ENCODE measurements at places on chromosomes 12 and 14.
A peak's percentile ranks its signal among the peaks of the same experiment; 100 is the strongest.

DNA sequence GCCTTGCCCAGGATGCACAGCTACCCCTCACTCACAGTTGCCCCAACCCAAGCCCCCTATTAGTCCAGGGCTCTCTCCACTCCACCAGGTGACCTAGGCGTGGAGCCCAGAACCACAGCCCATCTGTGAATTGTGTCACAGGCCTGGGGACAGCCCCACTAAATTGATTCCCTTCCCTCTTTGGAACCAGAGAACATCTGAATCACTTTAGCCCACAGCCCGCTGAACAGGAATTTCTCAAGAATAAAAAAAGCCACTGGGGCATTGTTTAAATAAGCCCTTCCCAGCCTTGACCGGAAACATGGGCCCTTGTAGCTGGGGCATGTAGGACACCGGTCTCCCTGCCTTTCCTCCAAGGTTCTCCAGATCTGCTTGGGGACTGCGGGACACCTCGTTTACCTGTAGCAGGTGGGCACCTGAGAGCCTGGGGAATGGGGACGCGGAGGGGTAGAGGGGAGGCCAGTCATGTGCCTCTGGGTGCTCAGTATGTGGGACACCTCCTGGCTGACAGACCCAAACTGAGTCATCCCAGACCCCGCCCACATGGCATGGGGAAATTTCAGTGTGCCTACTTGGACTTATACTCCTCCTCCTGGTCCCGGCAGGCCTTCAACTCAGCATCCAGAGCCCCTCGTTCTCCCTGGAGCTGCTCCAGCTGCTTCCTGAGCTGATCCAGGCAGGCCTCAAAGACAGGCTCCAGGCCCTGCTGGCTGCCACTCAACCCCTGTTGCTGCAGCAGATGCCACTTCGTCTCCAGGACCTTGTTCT is 1.3 kb downstream of the KRT78 start:
- no peaks in the 10 kb centered on the region for H3K36me3 ChIP-seq
- H3K27me3 ChIP-seq, result peaks cover 26% of the 10 kb centered on the region
- no peaks in the 10 kb centered on the region for H3K4me1 ChIP-seq
- no peak for DNase-seq

DNA sequence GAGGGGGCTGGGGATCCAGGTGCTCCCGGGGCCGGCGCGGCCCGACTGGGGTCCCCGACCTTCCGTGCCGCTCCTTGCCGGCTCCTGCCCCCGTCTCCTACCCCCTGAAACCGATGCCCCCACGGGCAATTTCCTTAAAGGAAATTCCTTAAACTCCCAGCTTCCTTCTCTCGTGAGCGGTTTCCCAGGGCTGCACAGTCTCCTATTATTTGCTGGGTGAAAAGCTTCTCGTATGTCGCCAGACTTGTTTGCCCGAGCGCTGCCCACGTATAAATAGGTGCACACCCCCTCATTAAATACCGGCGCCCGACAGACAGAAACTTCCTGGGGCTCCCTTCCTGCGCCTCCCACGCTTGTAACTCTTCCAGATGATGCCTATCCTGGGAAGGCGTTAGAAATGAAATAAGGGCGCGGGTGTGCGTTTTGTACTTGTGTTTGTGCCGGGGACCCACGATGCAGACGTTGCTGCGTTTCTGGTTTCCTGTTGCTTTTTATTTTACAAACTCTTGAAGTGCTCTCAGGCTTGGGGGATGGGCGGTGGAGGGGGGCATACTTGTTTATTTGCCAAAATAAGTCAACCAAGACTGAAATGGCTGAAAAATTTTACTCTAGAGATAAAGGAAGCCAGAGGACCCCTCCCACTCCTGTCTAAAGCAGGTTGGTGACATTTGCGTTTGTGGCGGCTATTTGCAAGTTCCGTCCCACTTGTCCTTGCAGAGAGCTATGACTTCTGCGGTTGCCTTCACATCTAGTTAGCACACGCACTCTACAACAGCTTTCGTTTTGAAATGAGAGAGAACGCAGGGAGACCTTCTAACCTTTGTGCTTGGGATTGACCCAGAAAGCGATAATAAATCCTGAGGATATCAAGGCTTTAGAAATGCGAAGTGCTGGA is 1.0 kb downstream of the HIP1R start:
- peaks cover 33% of the 10 kb centered on the region for H3K4me1 ChIP-seq
- H3K27ac ChIP-seq, result peak overlapping the region; percentile 62
- no peaks in the 10 kb centered on the region for H3K27me3 ChIP-seq

DNA sequence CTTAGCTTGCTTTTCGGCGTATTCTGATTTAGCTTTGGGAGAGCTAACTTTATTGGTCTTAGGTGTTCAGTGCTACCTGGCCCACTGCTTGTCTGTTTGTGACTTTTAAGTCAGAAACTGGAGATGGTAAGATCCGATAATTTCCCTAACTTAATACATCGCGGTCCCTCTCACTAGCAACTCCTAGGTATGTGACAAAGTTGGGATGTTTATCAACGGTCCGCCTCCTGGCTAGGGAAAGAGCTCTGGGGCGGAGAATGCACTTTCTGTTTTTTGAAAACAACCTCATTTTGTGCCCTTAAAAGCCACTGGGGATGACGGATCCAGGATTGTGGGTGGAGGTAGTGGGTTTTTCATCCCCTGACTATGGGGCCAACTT is 1.2 kb downstream of the CDKN1B start:
- peak overlapping the region; percentile 97 for H3K4me3 ChIP-seq
- peak overlapping the region; percentile 99 for H3K27ac ChIP-seq
- no peak for DNase-seq
- H3K4me1 ChIP-seq, result peaks cover 67% of the 10 kb centered on the region
- H3K36me3 ChIP-seq, result peaks cover 51% of the 10 kb centered on the region
- H3K27me3 ChIP-seq, result no peaks in the 10 kb centered on the region

- peaks cover 5% of the 10 kb centered on the region for H3K4me1 ChIP-seq
- no peak overlapping the region for H3K27ac ChIP-seq
- H3K27me3 ChIP-seq, result no peaks in the 10 kb centered on the region
- peaks cover 21% of the 10 kb centered on the region for H3K36me3 ChIP-seq
Observed at GRCh38 chr12:70309348-70309747, 56.7 kb upstream of the KCNMB4 start.

- H3K27me3 ChIP-seq, result no peaks in the 10 kb centered on the region
- peaks cover 34% of the 10 kb centered on the region for H3K4me1 ChIP-seq
- no peak for DNase-seq
Observed at GRCh38 chr12:56164345-56164729, 6.2 kb downstream of the MYL6 start.

DNA sequence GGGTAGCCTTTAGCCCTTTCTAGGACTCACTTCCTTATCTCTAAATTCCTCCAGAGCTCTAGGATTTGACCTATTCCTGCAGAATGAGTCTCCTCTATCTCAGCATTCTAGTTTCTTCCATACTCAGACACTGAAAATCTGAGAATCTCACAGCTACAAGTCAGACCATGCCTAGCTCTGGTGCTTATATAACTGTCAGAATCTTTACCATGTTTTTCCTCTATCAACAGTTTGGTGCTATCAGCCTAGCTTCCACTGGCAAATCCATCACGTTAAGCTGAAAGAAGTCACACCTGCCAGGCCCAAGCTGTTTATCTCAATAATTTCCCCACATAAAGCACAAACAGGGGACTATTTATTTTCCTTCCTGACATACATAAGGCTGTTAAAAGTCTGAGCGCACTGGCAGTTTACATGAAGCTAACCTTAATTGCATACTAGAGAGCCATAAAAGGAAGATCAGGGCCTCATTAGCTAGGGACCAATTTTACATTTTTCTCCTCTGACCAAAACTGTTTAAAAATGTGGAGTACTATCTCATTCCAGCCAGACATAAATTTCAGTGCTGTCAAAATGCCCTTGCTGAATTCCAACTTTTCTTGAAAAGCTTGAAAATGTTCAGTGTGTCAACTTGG is 270.5 kb downstream of the C12orf75 start:
- no peaks in the 10 kb centered on the region for H3K36me3 ChIP-seq
- H3K4me3 ChIP-seq, result no peak overlapping the region
- H3K27ac ChIP-seq, result no peak overlapping the region

- H3K27ac ChIP-seq, result no peak overlapping the region
- peaks cover 39% of the 10 kb centered on the region for H3K36me3 ChIP-seq
- no peak overlapping the region for H3K4me3 ChIP-seq
Observed at GRCh38 chr14:90266441-90267154, 10.2 kb downstream of the PSMC1 start.

GRCh38 chr12:57734591-57734990 is 4.0 kb downstream of the AGAP2 start:
- peaks cover 26% of the 10 kb centered on the region for H3K4me1 ChIP-seq
- H3K27me3 ChIP-seq, result peaks cover 60% of the 10 kb centered on the region
- no peak for DNase-seq
- no peak overlapping the region for H3K27ac ChIP-seq
- no peaks in the 10 kb centered on the region for H3K36me3 ChIP-seq
- no peak overlapping the region for H3K4me3 ChIP-seq

DNA sequence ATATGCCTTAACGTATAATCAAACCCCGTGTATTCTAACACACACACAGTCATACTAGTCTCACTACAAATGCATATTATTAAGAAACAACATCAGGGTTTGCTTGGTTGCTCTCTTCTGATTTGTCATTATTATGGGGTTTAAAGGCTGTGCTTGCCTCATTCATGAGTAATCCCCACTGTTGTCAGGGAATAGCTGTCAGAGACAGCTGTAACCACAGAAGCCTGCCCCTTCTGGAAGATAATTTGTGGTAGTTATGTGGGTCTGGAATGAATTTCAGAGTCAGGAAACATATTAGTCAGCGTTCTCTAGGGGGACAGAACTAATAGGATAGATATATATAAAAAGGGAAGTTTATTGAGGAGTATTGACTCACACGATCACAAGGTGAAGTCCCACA is 456.9 kb upstream of the TMEM132C start:
- H3K4me1 ChIP-seq, result peaks cover 30% of the 10 kb centered on the region
- peak overlapping the region; percentile 83 for H3K27ac ChIP-seq
- H3K27me3 ChIP-seq, result peaks cover 7% of the 10 kb centered on the region

- H3K27me3 ChIP-seq, result no peaks in the 10 kb centered on the region
- H3K4me3 ChIP-seq, result no peak overlapping the region
- peaks cover 12% of the 10 kb centered on the region for H3K36me3 ChIP-seq
- no peak for DNase-seq
Observed at GRCh38 chr14:94099006-94099405, 11.5 kb upstream of the IFI27 start.

GRCh38 chr14:89402363-89402762 is 14.7 kb downstream of the FOXN3 start:
- no peak for DNase-seq
- peaks cover 31% of the 10 kb centered on the region for H3K36me3 ChIP-seq
- peaks cover 42% of the 10 kb centered on the region for H3K4me1 ChIP-seq

DNA sequence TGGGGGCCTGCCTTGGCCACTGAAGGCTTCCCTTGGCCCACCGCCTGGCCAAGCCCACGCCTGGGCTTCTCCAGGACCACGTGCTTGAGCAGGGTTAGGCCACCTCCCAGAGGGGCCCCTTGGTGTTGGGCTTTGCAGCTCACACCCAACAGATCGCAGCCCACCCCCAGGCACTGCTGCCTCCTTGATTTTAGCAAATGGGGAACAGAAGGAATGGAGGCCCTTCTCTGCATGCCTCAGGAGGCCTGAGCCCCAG is 23.3 kb downstream of the RAB35 start:
- H3K27me3 ChIP-seq, result no peaks in the 10 kb centered on the region
- no peak overlapping the region for H3K4me3 ChIP-seq
- no peak overlapping the region for H3K27ac ChIP-seq
- H3K36me3 ChIP-seq, result peaks cover 16% of the 10 kb centered on the region
- peaks cover 2% of the 10 kb centered on the region for H3K4me1 ChIP-seq
- no peak for DNase-seq

DNA sequence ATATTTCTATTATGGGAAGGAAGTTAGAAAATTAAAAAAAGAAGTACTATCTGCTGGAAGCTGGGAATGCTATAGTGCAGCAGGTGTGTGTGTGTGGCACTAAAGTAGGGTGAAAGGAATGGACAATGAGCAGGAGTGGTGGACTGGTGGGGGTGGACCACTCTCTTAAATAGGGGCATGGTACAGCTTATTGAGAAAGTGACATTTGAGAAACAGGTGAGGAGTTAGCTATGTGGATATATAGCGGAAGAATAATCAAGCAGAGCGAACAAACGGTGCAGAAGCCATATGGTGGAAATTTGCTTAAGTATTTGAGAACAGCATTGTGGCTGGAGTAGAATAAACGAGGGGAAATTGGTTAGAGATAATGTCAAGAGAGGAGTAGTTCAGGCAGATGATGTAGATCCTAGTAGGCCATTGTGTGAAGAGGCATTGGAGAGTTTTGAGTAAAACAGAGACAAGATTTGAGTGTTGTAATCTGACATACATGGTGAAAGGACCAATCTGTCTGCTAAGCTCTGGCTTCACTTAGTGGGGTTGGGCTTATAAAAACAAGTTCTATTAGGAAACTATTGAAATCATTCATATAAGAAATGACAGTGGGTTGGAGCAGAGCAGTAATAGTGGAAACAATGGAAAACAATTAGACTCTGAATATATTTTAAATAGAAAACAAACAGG is 149.2 kb upstream of the SYT10 start:
- H3K4me3 ChIP-seq, result no peak overlapping the region
- no peaks in the 10 kb centered on the region for H3K27me3 ChIP-seq
- no peak for DNase-seq
- no peaks in the 10 kb centered on the region for H3K4me1 ChIP-seq

GRCh38 chr12:68461645-68462044 is 129.5 kb upstream of the MDM1 start:
- no peak for DNase-seq
- no peak overlapping the region for H3K4me3 ChIP-seq
- no peaks in the 10 kb centered on the region for H3K27me3 ChIP-seq
- H3K4me1 ChIP-seq, result peaks cover 3% of the 10 kb centered on the region
- H3K27ac ChIP-seq, result no peak overlapping the region
- H3K36me3 ChIP-seq, result no peaks in the 10 kb centered on the region

DNA sequence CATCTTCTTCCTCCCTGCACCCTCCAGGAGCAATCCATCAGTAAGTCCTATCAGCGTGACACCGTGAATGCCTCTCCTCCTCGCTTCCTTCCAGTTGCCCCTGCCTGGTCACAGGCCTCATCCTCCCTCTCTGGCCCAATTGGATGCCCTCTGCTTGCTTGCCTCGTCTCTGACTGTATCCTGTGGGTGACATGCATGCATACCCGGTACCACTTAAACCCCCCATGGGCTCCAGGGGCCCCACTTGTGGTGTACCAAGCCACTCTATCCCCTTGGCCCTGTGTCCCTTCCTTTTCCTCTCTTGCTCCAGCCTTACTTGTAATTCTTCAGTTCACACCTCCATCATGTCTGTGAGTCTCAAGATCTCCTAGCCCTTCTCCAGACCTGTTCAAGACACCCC is 106.0 kb upstream of the RTL1 start:
- peak; percentile 71 for DNase-seq
- H3K4me1 ChIP-seq, result peaks cover 19% of the 10 kb centered on the region
- H3K27me3 ChIP-seq, result peaks cover 4% of the 10 kb centered on the region
- no peaks in the 10 kb centered on the region for H3K36me3 ChIP-seq
- H3K27ac ChIP-seq, result no peak overlapping the region
- H3K4me3 ChIP-seq, result no peak overlapping the region

DNA sequence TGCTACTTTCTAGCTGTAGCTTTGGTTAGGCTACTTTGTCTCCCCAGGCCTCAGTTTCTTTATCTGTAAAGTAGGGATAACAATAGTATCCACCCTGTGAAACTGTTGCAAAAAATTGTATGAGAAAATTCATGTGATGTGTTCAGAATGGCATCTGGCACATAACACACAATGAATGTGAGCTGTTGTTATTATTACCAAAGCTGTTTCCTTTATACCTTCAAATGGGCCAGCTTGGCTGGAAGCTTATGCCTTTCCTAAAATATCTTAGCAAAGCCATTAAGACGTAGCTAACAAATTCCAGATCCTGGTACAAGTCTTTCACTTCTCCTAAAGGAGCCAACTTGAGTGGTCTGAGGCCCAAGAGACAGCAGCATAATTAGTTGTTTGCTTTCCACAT is 25.2 kb upstream of the MANSC4 start:
- no peaks in the 10 kb centered on the region for H3K27me3 ChIP-seq
- no peak overlapping the region for H3K27ac ChIP-seq
- peaks cover 3% of the 10 kb centered on the region for H3K36me3 ChIP-seq
- DNase-seq, result no peak
